ENCODE measurements at places on chromosomes 1 and 21.

DNA sequence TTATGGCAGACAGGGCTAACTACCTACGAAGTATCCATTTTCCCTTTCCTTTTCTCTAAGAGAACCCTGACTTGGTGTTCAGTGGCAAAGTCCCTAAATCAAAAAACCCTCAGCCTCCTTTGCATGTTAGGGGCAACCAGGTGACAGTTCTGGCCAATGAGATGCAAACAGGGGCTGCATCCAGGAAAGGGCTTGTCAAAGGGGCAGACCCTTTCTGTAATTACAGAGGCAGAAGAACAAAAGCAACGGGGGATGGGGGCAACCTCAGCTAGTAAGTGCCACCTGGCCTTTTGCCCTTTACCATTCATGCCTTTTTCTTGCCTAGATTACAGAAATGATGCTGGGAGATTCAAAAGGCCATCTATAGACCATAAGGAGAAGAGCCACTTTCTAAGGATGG, 34.4 kb downstream of the GLUL start:
- no peak for DNase-seq

GRCh38 chr1:119467857-119468668, 38.9 kb upstream of the HSD3B1 start:
- DNase-seq, result no peak

DNA sequence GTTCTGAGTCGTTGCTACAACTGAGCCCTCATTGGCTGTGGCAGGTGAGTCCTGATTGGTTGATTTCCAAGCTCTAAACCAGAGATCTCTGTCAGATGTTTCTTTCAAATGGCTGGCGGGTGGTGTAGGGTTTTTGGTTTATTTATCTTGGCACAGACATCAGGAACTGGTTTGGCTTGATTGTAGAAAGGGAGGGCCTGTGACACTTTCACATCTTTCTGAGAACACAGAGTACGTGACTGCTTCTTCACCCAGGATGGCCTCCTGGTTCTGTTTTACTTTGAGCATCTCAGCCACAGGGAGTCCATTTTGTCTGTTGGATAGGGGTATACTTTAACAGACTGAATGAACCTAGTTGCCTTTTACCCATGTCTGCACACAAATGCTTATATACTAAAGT, 89.4 kb upstream of the GPR52 start:
- no peak for DNase-seq

DNA sequence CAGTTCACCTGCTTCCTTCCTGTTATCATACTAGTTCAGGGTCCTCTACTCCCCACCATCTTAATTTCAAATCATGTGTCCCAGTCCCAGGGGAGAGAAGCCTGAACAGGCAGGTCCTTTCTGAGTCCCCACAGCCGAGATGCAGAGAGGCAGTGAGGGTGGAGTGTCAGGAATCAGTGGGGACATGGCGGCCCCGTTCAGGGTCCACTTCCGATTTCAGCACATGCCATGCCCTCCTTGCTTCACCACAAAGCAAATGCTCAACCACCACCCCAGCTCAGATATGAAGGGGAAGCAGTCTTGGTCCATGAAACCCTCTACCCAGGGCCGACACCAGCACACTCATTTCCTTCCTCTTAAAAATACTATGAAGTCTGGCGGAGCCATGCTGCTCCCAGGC, 5.2 kb upstream of the SEMA4A start:
- no peak for DNase-seq

- no peak for DNase-seq
These were observed 29.4 kb upstream of the SSX2IP start for GRCh38 chr1:84719543-84720217.

DNA sequence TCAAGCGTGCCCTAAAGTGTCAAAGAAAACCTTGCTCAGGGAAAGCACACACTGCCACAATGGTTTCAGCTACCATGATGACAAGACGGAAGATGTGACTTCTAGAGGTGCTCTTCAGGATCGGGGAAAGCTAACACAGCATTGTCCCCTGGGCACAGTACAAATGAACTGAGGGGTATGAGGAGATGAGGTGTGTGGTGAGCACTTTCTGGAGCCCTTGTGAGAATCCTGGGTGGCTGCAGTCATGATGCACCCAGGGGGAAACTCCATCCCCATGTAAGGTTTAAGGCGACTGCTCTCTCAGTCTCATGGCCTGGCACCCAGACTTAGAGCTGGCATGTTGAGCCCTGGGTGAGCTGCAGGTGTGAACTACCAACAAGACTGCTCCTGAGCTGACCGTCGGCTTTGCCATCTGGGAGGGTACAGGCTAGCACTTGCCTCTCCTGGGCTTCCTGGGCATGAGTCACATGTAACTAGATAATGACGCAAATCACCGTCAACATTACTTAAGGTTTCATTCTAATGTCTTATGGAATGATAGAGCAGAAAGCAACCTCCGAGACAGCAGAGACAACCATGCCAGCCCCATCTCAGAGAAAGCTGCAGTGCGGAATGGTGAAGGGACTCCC, 144.6 kb downstream of the CLIC6 start:
- no peak for DNase-seq

DNA sequence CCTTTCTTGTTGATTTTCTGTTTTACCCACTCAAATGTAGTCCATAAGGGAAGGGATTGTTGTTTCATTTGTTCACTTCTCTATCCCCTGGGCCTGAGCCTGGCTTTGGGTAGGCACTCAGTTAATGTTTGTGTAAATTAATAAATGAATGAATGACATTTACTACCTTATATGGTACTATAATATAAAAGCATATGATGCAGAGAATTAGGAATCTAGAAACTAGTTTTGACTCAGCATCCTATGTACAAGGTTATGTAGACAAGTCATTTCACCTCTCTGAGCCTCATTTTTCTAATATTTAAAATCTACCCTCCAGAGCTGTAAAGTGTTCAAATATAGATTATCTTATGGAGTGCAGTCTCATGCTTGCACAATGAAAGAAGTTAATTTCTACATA, 68.9 kb upstream of the S1PR1 start:
- no peak for DNase-seq

- DNase-seq, result no peak
These were observed 92.3 kb upstream of the NBPF6 start for GRCh38 chr1:108357802-108358201.

- DNase-seq, result no peak
These were observed 1.5 kb downstream of the F13B start for GRCh38 chr1:197065559-197065958.

DNA sequence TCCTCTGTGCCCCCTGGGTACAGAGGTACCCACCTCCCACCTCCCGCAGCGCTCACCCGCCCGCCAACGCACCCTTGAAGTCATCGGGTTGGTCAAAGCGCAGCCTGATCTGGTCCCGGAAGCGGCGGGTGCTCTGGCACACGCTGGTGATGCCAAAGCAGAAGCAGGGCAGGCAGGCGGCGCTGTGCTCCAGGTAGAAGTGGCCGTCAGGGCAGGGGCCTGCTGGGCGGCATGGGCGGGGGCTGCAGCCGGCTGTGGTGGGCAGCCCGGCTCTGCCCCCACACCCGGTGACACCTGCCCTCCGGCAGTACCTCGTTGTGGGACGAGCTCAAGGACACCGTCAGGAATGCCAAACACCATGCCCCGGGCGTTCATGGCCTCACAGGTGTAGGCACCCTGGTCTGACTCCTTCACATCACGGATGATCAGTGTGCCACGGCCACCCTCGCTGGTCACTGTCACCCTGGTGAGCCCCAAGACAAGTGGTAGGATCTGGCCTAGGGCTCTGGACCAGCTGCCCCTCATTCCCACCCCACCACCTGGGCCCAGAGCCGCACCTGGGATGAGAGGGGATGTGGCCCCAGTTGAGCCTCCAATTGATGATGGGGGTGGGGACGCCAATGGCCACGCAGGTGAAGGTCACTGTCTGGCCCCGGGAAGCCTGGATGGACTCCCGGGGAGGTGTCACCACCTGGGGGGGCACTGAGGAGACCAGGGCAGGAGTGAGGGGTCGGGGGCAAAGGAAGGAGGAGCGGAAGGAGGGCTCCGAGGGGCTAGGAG, 52.5 kb downstream of the HSPG2 start:
- no peak for DNase-seq

DNA sequence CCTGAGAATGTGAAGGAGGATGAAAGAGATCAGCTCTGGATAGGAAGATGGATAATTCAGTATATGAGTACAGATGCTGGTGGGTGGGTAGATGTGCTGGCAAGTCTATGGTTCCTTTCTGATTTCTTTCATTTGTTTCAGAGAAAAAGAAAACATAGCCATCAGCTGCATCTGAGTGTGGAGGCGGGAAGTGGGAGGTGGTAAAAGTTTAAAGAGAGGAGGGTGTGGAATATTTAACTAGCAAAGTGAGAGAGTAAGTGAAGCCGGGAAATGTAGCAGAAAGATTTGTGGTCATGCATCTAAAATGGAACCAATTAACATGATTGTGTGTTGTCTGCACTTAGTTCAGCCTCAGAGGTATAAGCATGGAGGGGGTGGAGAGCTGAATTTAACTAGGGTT, 16.4 kb downstream of the RPE65 start:
- DNase-seq, result no peak

DNA sequence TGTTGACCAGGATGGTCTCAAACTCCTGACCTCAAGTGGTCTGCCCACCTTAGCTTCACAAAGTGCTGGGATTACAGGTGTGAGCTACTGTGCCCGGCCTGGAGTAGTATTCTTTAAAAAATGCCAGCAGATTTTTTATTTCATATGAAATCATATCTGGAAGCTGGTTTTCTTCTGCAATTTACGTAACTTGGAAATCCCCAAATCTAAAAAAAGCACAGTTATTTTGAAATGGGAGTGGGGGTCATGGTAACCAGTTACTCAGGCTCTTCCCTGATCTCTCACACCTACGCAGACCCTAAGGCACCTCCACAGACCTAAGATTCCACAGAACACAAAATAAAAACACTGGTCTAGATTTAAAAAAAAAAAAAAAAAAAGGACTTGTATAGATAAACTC, 219.8 kb downstream of the DAB1 start:
- DNase-seq, result no peak

DNA sequence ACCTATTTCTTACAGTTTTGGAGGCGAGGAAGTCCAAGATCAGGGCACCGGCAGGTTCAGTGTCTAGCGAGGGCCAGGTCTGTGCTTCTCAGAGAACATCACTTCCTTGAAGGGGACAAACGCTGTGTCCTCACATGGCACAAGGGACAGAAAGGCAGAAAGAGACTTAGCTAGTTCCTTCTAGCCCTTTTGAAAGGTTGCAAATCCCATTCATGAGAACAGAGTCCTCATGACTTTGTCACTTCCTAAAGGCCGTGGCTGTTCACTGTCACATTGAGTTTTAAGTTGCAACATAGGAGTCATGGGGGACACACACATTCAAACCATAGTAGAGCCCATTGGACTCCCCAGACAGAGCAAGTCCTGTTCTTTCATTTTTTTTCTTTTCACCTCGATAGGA, 27.4 kb downstream of the PER3 start:
- DNase-seq, result no peak

DNA sequence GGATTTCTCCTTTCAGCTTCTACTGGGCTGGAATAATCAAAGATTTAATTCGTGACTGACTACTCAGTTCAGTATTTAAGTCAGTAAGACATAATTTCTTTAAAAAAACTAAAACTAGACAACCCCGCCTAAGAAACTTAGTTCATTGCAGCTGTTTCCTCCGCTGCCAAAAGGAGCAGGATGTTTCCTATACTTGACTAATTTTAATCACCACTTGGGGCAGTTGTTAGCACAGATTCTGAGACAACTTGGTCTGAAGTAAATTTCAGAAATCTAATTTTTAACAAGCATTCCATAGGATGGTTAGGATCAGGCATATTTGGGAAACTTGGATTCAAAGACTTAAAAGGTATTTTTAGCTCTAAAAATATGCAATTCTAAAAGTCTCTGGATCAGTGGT, 34.0 kb downstream of the EPRS1 start:
- no peak for DNase-seq

DNA sequence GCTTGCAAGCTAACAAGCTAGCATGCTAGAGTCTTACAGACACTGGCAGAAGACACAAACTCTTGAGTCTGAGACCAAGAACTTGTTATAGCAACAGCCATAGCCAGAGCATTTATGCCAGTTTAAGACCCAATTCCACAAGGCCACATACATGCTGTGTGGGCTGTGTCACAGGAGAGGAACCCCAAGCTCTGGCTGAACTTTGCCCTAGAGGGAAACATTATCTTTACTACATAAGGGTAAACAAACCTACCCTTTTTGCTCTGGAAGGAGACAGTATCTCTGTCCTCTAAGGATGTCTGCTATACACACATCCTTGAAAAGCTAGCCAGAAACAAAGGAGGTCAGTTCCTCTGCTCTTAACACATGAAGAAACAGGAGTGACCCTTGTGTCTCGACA, 70.3 kb downstream of the HSF2BP start:
- DNase-seq, result no peak

- no peak for DNase-seq
These were observed 198.1 kb upstream of the USP24 start for GRCh38 chr1:55413286-55413685.

- no peak for DNase-seq
These were observed 48.8 kb downstream of the DISP3 start for GRCh38 chr1:11527541-11528452.

DNA sequence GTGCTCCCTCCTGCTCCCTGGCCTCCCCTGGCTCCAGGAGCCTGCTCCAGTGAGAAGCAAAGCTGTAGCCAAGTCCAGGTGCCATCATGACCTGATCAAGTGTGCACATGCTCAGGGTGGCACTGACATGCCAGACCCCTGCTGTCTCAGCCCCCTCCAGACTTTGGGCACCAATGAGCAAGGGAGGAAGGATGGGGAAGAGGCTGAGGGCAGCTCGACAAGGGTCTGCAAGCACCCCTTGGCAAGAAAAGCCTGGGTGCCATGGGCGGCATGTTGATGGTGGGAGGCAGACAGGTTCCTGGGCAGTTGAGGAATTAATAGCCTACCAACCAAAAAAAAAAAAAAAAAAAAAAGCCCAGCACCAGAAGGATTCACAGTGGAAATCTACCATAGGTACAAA, 942.6 kb upstream of the PRMT6 start:
- no peak for DNase-seq

GRCh38 chr1:109249654-109250401, 489 bp downstream of the CELSR2 start:
- DNase-seq, result no peak

Data from activated T-cell treated with anti-CD3 and anti-CD28 coated beads for 4 hours (primary cell).